ENCODE measurements at places on chromosomes 12 and 14. TPM values are rescaled to one million over a fixed set of nuclear protein-coding genes. Genes with fewer than 3 reads are reported as not detected.

CCND2 gene
- total RNA-seq = 111 TPM

DIO3 gene
- total RNA-seq = not detected

PRKAG1 gene
- 48.2 TPM for total RNA-seq

EXOC3L4 gene
- not detected for total RNA-seq

SMIM41 gene
- not detected for total RNA-seq

MGP gene
- 63.0 TPM for total RNA-seq

VASH1 gene
- 97.0 TPM for total RNA-seq

SDR9C7 gene
- not detected for total RNA-seq

ATP23 gene
- total RNA-seq = 25.5 TPM

LGR5 gene
- total RNA-seq = not detected

BCL11B gene
- 0.05 TPM for total RNA-seq

KRT78 gene
- not detected for total RNA-seq

OASL gene
- 0.34 TPM for total RNA-seq

PROX2 gene
- not detected for total RNA-seq

LAG3 gene
- total RNA-seq = under 0.01 TPM

SERPINA12 gene
- not detected for total RNA-seq

RIPK3 gene
- total RNA-seq = 5.8 TPM

IL26 gene
- total RNA-seq = not detected

RAPGEF3 gene
- 52.0 TPM for total RNA-seq

RASSF3 gene
- total RNA-seq = 43.4 TPM

CNIH1 gene
- total RNA-seq = 160 TPM

OR6C2 gene
- not detected for total RNA-seq

CLEC4C gene
- not detected for total RNA-seq

GARIN6 gene
- not detected for total RNA-seq

CIDEB gene
- total RNA-seq = 7.5 TPM

TAS2R8 gene
- total RNA-seq = not detected

CLEC4D gene
- total RNA-seq = not detected

STAC3 gene
- not detected for total RNA-seq

TSPAN19 gene
- under 0.01 TPM for total RNA-seq

OTX2 gene
- total RNA-seq = not detected

ZNF268 gene
- total RNA-seq = 39.8 TPM

TRHDE gene
- total RNA-seq = 0.51 TPM

KRT80 gene
- total RNA-seq = 1.2 TPM

TTC8 gene
- total RNA-seq = 13.3 TPM

ACSM4 gene
- not detected for total RNA-seq

TC2N gene
- 16.8 TPM for total RNA-seq

DACT1 gene
- total RNA-seq = 0.05 TPM

CLEC14A gene
- total RNA-seq = 344 TPM

RAD9B gene
- total RNA-seq = 1.2 TPM

TAS2R19 gene
- 4.0 TPM for total RNA-seq

FERMT2 gene
- 84.2 TPM for total RNA-seq

PLCZ1 gene
- not detected for total RNA-seq

PTPRB gene
- 169 TPM for total RNA-seq

CACNB3 gene
- 16.3 TPM for total RNA-seq

TMEM63C gene
- not detected for total RNA-seq

IAPP gene
- total RNA-seq = not detected

CCDC38 gene
- total RNA-seq = not detected

APOF gene
- not detected for total RNA-seq

MFAP5 gene
- total RNA-seq = 0.85 TPM

DPPA3 gene
- total RNA-seq = not detected

B4GALNT1 gene
- 0.14 TPM for total RNA-seq

LTA4H gene
- total RNA-seq = 137 TPM

TCTN2 gene
- total RNA-seq = 8.0 TPM

ALG10B gene
- total RNA-seq = 4.1 TPM

KRT7 gene
- 19.2 TPM for total RNA-seq

RAB5B gene
- 44.8 TPM for total RNA-seq
